Right atrium auricular region (tissue), 2 donors: ENCODE measurements at places on chromosomes 16 and 17. TPM values are rescaled to one million over a fixed set of nuclear protein-coding genes. Genes with fewer than 3 reads are reported as not detected.

- no peak for DNase-seq
Observed at GRCh38 chr16:89024546-89025060, 47.6 kb upstream of the CBFA2T3 start.

- DNase-seq: no peak
Observed at GRCh38 chr17:40938981-40939380, 1.5 kb upstream of the KRT23 start.

Gene CDRT4
- total RNA-seq: 0.94 TPM

Gene KRT222
- total RNA-seq: 0.94 TPM
